ENCODE measurements at places on chromosomes 13 and 19.

DNA sequence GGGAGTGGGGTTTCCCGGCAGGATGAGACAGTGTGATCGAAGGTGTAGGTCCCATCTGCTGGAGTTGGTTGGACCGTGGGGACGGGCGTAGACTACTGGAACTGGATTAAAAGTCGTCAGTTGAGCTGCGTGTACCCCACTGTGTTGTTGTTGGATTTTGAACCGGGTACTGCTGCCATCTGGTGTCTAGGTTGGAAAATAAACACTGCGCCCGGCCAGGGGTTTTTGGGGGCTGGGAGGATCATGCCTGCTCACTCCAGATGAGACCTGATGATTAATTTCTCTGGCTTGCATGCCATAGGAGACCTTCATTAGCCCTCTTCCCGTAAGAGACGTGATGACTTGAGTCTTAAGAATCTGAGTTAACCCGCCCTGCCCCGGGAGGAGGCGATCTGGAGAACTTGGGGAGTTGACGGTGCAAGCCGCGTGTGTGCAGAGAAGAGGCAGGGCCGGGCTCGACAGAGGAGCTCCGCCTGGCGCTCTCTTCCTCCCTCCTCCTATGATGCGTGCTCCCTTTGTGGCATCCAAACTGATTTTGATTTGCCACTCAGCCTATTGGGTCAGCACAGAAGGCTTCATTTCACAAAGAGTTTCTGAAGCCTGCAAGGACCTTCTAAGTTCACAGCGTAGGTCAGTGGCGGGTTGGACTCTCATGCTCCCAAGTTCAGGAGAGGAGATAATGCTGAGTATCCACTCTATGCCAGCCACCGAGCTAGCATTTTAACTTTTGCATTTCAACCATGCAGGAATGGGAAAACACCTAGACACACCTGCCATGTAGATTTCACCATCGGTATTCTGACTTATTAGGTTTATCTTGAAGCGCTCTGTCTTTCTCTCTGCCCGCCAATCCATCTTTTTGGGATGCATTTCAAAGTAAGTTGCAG lies 2.7 kb downstream of the UHRF1 start:
- peak; percentile 99 for DNase-seq

GRCh38 chr19:35559281-35559659 lies 4.2 kb downstream of the ATP4A start:
- DNase-seq: no peak

GRCh38 chr13:71876648-71877255 lies 9.7 kb upstream of the DACH1 start:
- DNase-seq: no peak

DNA sequence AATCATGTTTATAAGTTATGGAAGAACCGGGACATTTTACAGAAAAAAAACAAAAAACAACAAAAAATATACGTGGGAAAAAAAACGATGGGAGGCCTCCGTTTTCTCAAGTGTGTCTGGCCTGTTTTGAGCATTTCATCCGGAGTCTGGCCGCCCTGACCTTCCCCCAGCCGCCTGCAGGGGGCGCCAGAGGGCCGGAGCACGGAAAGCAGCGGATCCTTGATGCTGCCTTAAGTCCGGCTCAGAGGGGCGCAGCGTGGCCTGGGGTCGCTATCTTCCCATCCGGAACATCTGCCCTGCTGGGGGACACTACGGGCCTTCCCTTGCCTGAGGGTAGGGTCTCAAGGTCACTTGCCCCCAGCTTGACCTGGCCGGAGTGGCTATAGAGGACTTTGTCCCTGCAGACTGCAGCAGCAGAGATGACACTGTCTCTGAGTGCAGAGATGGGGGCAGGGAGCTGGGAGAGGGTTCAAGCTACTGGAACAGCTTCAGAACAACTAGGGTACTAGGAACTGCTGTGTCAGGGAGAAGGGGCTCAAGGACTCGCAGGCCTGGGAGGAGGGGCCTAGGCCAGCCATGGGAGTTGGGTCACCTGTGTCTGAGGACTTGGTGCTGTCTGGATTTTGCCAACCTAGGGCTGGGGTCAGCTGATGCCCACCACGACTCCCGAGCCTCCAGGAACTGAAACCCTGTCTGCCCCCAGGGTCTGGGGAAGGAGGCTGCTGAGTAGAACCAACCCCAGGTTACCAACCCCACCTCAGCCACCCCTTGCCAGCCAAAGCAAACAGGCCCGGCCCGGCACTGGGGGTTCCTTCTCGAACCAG lies 1.8 kb upstream of the APOE start:
- no peak for DNase-seq

DNA sequence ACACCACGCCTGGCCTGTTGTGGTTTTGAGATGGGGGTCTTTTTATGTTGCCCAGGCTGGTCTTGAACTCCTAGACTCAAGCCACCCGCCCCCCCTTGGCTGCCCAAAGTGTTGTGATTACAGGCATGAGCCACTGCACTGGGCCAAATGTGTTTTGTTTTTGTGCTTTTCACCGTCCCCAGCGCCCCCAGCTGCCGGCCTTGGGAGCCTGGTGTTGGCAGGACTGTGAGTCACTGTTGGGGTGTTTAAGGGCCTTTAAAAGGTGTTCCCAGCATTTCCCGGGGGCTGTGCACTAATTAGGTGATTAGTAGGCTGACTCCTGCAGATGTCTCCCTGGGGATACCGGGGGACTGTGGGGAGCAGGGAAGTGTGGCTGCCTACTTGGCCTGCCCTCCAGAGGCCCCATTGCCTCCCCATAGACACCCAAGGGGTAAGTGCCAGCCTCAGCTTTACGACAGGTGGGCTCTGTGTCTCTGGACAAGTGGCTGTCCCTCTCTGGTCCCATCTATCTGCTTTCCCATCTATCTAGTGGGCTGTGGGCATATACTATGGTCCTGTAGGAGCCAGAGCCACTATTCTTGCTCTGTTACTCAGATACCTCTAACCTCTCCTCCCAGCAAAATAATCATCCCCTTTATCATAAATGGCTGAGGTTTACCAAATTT lies 11.8 kb upstream of the TLE5 start:
- no peak for DNase-seq

GRCh38 chr13:51451467-51452360 lies 1.1 kb downstream of the INTS6 start:
- DNase-seq: no peak

GRCh38 chr13:39484506-39485313 lies 118.3 kb downstream of the LHFPL6 start:
- DNase-seq: no peak

DNA sequence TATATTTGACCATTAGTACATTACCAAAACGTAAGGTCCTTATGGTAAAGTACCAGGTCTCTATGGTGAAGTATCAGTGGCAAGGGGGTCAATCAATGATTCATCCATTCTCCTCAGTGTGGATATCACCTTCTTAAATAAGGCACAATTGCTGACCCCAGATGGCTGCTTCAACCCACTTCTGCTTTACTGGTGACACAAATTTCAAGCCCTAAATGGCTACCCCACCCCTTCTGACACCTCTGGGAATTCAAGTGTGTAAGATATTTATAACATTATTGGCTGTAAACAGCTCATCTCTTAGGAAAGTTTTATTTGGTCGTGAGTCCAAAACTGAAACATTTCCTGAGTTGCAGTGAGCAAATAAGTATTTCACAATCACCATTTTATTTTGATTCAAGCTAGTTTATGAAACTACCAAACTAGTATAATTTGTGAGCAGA lies 7.9 kb upstream of the WBP4 start:
- no peak for DNase-seq

DNA sequence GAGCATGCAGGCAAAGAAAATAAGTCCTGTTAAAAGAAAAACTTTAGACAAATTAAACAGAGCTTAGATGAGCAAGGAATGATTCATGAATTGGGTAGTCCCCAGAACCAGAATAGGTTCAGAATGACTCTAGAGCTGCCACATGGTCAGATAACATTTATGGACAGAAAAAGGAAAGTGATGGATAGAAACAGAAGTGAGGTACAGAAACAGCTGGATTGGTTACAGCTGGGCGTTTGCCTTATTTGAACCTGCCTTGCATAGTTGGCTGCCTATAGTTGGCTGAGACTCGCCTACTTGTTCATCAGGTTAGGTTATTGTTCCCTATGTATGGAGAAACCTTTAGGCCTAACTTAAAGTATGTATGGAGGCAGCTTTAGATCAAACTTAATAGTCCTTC lies 35.4 kb downstream of the WDFY2 start:
- no peak for DNase-seq

DNA sequence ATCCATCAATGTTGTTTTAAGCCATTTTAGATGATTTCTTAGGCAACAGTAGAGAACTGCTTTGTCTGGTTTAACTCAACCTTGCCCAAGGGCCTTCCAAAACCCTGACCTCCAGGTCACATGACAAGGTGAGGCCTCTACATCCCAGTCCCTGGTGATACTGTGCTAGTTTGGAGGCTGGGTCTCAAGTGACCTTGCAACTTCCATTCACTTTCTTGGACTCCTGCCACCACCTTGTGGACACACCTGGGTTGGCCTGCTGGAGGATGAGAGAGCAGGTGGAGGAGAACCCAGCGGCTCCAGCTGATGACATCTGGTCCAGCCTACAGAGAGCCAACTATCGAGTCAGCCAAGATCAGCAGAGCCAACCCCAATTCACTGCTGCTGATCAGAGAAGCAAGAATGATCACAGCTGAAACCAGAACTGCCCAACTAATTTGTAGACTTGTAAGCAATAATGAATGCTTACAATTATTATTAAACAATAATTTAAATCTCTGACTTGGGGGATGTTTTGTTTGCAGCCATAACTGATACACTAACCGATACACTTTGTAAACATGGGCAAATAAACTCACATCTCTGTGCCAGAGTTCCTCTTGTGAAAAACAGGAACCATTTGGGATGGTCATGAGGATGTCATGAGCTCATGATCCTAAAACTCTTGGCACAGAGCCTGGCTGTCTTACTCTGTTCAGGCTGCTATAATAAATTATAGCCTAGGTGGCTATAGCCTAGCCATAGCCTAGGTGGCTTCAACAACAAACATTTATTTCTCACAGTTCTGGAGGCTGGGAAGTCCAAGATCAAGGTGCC lies 11.5 kb downstream of the FAM187B start:
- DNase-seq: no peak

DNA sequence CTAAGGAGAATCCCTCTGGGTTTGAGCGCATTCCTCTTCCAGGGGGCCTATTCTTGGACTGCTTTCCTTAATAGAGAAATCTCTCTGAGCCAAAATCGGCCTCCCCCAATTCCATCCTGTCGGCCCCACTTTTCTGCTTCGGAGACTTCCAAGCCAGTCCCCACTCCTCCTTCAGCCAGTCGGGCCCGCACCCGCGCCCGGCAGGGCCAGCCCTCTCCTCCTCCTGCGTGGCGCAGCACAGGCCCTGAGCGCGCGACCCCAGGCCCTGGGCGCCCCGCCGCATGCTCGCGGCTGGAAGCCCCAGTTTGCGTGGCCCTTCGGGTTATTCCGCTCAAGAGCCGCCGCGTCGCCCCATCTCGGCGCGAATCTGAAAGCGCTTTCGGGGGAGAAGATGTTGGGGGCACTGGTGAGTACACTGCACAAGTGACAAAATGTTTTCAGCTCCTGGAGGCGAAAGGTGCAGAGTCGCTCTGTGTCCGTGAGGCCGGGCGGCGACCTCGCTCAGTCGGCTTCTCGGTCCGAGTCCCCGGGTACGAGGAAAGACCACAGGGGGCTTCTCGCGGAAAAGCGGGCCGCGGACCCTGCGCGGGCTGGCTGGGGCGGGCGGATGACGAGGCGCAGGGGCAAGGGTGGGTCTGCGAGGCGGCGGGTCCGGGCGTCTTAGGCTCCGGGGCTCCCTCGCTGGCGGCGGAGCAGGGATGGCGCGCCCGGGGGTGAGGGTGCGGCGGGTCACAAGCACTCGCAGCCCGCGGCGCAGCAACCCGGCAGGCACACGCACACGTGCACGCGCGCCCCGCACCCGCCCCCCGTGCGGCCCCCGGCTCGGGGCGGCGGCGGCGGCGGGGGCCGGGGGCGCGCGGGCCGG lies at the start of gene IL17D:
Gene IL17D (plus strand): TSS at position 785 of the 865 bp plus-strand sequence. CDS start 303 bp downstream, outside the sequence.
- DNase-seq: no peak

DNA sequence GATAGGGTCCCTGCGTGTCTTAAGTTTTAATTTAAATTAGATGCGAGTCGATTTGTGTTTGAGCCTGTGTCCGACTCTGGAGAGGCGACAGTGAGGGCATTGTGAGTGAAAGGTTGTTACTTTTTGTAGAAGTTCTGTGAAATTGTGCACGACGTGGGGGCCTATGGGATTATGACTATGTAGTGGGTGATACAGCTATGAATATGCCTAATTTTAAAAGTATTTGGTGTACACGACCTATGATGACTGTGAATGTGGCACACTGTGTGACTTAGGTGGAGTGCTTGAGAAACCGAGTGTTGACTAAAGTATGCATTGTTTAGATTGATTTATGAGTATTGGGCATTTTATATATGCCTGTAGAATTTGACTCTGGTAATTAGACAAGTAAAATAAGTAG lies 646 bp downstream of the ZNF567 start:
- no peak for DNase-seq

DNA sequence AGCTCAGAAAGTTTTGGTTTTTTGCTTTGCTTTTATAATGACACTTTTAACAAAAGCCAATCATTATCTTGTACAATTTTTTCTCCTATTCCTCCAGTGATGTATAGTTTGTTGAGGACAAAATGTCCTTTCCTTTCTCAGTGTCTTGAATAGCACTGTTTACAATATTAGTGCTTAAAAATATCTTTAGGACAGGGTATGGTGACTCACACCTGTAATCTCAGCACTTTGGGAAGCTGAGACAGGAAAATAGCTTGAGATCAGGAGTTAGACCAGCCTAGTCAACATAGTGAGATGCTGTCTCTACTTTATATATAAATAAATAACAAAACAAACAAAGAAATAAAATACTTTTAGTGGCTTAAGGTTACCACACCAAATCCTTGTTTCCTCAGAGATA lies 41.9 kb downstream of the SPRY2 start:
- no peak for DNase-seq

- no peak for DNase-seq
Measured at GRCh38 chr13:78460176-78460575, 143.2 kb downstream of the POU4F1 start.
